ENCODE measurements at places on chromosomes 16 and 17.

- DNase-seq, result peak; percentile 25
Observed at GRCh38 chr17:33435721-33436301, 142.7 kb upstream of the ASIC2 start.

DNA sequence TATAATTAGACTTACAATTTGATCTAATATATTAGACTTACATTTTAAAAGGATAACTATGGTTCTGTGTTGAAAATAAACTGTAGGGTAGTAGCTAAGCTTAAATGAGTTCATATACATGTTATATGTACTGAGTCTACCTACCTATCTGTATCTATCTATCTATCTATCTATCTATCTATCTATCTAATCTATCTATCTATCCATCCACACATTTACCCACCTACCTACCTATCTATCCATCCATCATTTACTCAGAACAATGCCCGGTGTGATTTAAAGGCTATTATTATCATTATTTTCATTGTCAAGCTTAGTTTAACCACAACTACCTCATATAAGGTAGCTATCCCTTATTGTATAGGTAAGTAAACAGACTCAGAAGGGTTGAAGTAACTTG lies 7.0 kb downstream of the KRT10 start:
- DNase-seq, result no peak

DNA sequence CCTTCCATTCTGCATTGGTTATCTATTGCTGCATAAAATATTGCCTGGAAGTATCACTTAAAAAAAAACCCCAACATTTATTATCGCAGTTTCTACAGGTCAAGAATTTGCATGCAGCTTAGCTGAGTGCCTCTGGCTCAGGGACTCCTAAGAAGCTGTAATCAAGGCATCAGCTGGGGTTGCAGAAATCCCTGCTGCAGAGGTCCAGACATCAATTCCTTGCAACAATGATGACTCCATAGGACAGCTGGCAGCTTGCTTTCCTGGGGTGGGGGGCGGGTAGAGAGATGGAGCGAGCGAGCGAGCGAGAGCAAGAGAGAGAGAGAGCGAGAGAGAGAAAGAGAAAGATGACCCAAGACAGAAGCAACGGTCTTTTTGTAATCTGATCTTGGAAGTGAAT lies 308.1 kb downstream of the HAPSTR1 start:
- DNase-seq, result no peak

GRCh38 chr17:74217037-74217730 lies 3.8 kb downstream of the TTYH2 start:
- DNase-seq, result no peak

GRCh38 chr17:71500761-71501555 lies 619.9 kb upstream of the SOX9 start:
- peak; percentile 34 for DNase-seq

- DNase-seq, result no peak
Observed at GRCh38 chr16:140175-140857, 1.8 kb upstream of the NPRL3 start.

- no peak for DNase-seq
Observed at GRCh38 chr16:24054741-24055491, 201.2 kb upstream of the CACNG3 start.

GRCh38 chr17:55648086-55648485 lies 74.6 kb downstream of the TMEM100 start:
- DNase-seq, result no peak

DNA sequence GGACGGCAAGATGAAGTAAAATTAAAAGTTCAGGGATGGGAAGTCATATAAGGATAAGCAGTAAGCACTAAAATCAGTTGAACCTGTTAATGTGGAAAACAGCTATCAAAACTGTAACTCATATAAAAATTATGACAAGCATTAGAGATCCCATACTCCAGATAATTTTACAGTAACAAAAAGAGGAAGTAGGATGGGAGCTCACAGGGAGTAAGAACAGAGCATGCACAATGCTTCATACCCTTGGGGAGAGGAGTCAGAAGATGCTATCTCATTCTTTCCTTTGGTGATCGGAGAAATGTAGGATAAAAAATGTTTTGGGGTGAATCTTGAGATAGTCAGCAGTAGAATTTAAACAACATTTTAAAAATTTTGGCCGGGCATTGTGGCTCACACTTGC lies 164.7 kb upstream of the CACNG5 start:
- DNase-seq, result no peak

- DNase-seq, result peak; percentile 95
Observed at GRCh38 chr17:78341559-78342448, 18.1 kb downstream of the SOCS3 start.

DNA sequence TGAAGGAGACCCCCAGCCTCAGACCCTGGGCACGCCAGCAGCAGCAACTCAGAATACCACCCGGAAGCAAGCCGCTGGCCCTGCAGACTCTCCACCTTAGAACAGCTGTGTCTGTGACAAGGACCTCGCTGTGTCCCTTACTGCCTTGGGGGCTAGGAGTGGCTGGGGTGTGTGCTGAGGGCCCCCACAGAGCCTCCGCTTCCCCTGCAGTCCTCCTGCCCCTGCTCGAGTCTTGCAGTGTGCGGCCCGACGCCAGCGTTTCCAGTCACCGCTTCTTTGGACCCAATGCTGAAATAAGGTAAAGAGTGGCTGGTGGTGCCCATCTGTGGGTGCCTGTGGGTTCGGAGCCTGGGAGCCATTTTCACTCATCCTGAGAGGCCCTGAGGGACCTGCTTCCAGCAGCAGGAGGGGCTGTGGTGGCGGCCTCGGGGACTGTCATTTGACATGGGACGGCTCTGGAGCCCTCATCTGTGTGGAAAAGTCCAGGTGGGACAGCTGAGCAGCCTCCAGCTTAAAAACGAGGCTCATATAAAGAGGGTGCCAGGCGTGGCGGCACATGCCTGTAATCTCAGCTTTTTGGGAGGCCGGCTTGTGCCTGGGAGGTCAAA lies 14.7 kb upstream of the MC1R start:
- DNase-seq, result no peak

DNA sequence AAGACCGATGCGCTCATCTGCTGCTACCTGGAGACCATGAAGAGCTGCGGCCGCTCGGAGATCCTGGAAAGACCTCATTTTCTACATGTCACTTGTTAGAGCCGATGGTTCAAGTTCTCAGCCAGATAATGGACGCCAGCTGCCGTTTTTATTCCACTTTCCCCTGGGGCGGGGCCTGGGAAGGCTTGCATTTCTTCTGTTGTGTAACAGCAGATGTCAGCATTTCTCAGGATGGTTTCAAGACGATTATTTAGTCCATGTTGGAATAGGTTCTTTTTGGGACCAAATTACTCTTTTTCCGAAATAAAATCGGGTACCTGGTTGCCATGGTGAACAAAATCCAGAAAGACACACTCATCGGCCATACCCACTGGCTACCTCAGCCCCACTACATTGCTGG lies 1418.3 kb downstream of the CDH11 start:
- no peak for DNase-seq

DNA sequence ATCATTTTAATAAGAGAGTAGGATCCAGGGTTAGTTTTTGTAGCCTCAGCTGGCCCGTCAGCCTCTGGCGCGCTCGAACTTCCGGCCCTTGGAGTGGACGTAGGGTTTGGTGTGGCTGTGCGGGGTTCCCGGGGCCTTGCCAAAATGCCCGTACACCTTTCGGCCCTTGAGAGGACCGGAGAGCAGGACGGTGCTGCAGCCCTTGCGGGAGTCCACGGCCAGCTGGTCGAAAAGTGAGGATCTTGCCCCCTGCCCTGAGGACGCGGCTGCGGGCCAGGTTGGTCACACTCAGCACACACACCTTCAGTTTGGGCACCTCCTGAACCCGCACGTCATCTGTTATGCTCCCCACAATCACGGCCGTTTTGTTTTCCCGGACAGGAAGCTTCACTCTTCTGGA lies 42.2 kb upstream of the CNTNAP4 start:
- DNase-seq, result no peak

DNA sequence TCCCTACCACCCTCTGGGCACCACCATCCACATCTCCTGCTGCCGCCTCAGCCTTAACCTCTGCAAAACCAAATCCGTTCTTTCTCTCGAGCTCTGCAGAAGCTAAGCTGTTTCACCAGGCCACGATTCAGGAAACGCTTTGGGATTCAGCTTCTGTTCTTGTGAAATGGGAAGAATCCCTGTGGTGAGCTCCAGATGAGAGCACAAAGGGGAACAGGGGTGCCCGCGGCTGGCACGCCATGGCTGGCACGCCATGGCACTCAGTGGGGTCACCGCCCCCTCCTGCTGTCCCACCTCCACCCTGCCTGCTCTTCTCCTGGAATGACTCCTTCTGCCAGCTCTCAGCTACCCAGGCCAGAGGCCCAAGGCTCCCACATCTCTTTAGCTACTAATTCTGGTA lies 5.7 kb downstream of the QPRT start:
- no peak for DNase-seq

DNA sequence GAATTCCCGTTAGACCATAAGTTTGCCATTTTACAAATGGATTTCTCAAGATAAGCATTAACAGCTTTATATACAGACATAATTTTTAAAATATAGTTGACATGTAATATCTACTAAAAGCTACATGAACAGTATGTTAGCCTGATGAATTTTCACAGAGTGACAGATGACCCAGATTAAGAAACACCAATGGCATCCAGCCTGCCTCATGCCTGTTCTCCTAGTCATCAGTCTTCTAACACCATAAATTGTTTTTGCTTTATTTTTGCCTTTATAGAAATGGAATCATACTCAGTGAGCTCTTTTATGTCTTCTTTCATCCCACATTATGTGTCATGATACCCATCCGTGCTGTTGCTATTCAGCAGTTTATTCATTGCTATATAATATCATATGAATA lies 80.0 kb downstream of the ATF7IP2 start:
- DNase-seq, result peak; percentile 11

DNA sequence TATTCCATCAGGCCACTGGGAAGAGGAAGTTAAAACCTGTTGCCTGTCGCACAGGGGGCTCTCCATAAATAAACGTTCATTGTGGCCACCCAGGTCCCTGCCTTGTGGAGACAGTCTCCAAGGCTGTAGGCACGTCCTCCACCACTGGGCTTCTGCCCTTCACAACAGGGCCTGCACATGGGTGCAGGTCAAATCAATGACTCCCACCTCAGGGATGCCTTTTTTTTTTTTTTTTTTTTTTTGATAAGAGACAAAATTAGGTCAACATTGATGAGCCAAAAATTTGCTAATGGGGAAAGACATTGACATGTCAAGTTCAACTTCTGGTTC lies 12.6 kb upstream of the SLC12A3 start:
- DNase-seq, result no peak

DNA sequence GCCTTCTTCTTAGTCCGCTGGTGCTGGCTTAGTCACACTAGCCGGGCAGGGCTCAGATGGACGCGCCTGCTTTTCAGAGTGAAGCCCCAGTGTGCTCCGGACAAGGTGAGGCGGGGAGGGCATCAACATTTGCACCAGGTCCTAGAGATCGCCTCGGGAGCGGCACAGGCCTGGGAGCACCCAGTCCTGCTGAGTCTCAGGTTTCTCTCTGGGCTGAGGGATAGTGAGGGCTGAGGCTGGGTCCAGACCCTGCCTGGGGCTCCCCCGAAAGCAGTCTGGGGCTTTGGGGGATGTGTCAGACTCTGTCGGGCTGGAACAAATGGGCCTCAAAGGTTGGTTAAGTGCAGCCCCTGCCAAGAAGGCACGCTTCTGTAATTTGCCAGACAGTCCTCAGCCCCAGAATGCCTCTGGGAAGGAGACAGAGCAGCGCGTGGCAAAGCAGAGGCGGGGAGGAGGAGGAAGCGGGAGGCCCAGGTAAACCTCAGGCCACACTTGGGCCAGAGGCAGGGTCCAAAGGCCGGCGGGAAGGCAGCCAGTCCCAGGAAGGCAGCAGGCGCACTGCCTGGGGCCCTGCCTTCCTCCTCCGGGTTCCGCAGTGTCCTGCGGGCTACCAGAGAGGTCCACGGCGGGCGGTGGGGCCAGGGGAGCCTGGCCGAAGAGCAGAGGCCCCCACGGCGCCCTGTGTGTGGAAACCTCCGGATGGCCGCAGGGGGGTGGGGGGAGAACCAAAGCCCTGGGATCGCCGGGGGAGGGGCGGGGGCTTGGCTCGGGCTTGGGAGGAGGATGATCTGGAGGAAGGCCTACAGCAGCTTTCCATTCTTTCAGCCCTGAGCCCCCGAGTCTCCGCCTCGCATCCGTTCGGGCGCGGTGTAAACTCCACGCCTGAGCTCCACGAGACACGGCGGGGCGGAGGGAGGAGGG lies 39.5 kb upstream of the ATP2A3 start:
- no peak for DNase-seq

DNA sequence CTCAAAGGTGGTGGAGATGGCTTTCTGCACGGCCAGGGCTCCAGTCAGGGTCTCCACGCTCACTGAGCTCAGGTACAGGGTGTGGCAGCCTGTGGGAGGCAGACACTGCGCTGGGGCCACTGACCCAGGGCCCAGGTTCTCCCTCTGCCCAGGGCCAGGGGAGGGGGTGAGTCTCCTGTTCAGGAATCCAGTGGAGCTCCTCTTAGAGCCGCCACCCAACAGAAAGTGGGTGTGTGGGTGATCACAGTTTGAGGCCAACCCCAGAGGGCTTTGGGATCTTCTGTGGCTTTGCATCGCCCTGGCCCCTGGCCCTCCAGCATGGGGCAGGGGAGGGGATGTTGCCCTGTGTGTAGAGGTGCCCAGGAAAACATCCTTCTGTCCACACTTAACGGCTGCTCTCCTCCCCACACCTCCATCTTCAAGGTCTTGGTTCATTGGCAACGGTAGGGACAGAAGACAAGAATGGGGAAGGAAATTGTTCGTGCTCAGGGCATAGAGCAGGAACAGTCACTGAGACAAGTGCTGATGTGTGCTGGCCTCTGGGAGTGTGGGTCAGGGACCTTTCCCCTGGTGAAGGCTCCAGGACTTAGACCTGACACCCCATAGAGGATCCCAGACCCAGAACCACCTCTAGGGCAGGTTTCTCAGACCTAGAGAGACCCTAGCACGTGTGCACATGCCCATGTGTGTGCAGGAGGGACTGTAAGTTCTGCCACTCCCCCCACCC lies 21.5 kb downstream of the TNS4 start:
- DNase-seq, result no peak

DNA sequence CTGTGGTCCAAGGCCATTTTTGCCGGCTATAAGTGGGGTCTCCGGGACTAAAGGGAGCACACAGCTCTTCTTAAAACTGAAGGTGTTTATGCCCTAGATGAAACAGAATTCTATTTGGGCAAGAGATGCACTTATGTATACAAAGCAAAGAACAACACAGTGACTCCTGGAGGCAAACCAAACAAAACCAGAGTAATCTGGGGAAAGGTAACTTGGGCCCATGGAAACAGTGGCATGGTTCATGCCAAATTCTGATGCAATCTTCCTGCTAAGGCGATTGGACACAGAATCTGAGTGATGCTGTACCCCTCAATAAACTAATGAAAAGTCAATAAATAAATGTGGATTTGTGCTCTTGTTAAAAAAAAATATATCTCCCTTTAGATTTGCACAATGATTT lies 20.2 kb upstream of the SHISA9 start:
- DNase-seq, result no peak

All from AG20443 (cell line).